Stimulated activated CD8-positive, alpha-beta memory T cell treated with anti-CD3 and anti-CD28 coated beads, Interleukin-7, amount 100 ng/mL, for 24 hours (primary cell): ENCODE measurements at places on chromosomes 11 and 22.

- DNase-seq: no peak
These were observed 5.8 kb upstream of the MS4A18 start for GRCh38 chr11:60718524-60719316.

- DNase-seq: no peak
These were observed 4.3 kb upstream of the SBF2 start for GRCh38 chr11:10298342-10298741.

DNA sequence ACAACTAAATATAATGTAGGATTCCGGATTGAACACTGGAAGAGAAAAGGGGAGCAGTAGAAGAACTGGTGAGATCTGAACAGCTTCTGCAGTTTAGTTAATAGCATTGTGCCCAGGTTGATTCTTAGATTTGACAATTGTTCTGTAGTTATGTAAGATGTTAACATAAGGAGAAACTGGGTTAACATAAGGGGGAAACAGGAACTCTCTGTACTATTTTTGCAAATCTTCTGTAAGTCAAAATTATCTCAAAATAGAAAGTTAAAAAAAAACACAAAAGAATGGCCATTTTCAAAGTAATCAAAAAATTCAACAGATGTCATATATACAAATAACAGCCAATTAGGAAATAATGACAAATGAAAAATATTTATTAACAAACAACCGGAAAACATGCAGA lies 18.7 kb upstream of the LRP5 start:
- DNase-seq: no peak

DNA sequence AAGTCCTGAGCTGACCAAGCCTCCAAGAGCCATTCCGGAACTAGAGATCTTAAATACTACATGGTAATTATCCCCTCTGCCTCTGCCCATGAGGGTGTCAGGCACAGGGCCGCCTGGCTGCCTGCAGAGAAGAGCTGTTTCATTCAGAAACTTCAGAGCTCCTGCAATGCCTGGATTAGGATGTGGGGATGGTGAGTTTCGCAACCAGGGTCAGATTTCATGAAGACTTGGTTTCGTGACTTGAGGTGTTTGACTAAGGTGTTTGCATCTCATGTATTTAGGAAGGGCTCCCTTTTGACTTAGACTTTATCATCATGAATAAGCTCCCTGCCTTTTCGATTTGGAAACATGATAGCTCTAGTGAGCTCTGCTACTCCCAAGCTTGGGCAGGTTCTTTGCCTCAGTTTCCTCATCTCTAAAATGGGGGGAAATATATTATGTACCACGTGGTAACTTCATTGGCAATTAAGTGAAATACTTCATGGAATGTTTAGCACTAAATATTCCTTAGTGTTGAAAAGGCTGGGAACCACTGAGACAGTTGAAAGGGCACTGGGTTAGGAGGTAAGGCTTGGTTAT lies 9.1 kb downstream of the TIMP3 start:
- DNase-seq: no peak

- DNase-seq: no peak
These were observed 20.0 kb downstream of the PRG3 start for GRCh38 chr11:57360991-57361390.

DNA sequence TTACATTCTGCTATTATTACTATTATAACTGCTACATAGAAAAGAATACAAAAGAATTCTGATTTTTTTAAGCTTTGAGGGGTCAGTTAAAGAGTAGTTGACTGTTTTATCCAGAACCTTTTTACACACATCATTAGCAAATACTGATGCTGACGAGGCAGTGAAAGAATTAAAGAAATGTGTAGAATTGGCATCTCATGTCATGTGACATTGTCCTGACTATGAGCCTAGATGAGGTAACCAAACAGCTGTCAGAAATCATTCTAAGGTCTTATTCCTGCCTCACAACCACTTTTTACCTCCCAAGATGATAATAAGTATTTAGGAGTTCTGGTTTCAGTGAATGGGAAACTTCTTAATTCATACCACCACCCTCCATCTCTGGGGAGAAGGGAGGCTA lies 121.0 kb downstream of the SLC1A2 start:
- DNase-seq: no peak
